ENCODE measurements at places on chromosomes 1 and 21.

- no peak for DNase-seq
Observed at GRCh38 chr1:110035236-110035752, 870 bp downstream of the STRIP1 start.

DNA sequence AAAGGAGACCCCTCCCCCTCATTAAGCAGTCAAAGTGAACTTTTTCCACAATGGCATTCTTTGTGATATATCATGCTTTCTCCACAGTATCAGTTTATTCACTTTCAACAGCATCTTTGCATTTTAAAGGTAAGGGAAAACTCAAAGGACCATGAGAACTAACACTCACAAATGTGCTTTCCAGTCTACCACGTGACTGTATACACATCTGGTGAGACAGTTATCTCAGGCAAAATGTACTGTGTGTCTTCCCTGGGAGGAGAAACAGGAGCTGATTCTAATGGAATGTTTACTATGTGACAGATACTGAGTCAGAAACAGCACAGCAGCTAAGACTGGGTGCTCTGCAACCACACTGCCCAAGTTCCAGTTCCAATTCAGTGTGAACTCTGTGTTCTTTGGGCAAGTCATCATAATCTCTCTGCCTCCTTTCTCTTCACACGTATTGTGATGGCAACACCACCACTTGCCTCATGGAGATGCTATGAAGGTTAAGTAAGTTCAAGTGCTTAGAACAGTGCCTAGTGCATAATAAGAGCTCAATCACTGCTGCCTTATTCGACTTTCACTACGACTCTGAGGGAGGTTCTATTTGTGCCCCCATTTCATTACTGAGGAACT, 79.0 kb downstream of the SLC45A1 start:
- DNase-seq: no peak

GRCh38 chr1:235708390-235708962, 58.9 kb upstream of the GNG4 start:
- DNase-seq: no peak

DNA sequence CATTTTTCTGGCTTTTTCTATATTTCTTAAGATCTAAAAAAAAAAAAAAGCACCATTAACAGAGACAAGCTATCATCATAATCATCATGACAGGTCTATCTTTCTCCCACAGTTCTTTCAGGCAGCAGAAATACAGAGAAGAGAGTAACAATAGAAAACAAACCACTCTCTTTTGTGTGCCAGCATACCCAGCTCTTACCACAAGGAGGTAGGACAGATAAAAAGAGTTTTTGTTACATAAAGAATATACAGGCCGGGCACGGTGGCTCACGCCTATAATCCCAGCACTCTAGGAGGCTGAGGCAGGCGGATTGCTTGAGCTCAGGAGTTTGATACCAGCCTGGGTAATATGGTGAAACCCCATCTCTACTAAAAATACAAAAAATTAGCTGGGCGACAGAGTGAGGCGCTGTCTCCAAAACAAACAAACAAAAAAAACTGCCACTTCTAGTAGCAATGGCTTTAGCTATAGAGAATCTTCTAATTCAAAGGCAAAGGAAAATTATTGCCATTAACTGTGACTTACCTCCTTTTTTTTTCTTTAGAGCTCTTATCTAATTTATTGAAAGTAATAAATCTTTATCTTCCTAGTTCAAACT, 39.7 kb downstream of the ANKRD13C start:
- DNase-seq: no peak

DNA sequence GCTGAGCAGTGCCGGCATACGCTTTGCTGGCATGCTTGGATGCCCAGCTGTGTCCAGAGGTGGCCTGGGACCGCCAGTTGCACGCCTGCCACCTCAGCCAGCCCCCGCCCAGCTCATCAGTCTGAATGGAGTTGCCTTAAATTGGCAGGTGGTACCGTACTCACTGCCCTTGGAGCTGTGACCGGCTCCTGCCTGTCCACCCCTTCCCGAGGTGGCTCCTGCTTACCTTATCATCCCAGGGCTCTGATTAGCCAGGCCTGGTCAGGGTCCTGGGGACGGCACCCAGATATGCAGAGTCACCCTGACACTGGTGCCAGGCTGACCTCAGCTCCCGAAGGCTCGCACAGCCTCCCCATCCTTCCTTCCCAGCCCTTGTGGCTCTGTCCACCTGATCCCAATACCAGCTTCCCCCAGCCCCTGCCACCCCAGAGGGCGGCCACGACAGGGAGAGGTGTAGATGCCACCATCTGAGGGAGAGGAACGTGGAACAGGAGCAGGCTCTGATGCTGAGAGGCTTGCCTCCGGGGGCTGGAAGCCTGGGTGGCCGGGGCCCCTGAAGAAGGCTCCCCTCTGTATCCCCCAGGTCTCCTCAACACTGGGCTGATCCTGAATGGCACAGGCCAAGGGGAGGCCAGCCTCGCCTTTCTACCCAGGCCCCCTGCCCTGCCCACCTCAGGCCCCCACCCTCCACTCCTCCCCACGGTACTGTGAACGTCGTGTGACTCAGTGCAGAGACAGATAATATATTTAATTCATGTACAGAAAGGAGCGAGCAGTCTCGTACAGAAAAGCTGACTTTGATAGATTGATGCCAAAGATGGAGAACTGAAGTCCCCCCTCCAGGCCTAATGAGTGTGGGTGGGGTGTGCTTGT, 27.8 kb downstream of the CDK18 start:
- no peak for DNase-seq

- no peak for DNase-seq
Observed at GRCh38 chr1:84247425-84248220, 53.9 kb upstream of the SAMD13 start.

GRCh38 chr1:227120826-227121225, 180.7 kb downstream of the COQ8A start:
- no peak for DNase-seq

- DNase-seq: no peak
Observed at GRCh38 chr1:35475856-35476674, 81.1 kb downstream of the KIAA0319L start.

- DNase-seq: no peak
Observed at GRCh38 chr1:205118752-205119151, 3.0 kb downstream of the RBBP5 start.

GRCh38 chr1:47703981-47704596, 266.2 kb downstream of the FOXD2 start:
- DNase-seq: no peak

- no peak for DNase-seq
Observed at GRCh38 chr1:10516925-10517676, 42.4 kb downstream of the PEX14 start.

DNA sequence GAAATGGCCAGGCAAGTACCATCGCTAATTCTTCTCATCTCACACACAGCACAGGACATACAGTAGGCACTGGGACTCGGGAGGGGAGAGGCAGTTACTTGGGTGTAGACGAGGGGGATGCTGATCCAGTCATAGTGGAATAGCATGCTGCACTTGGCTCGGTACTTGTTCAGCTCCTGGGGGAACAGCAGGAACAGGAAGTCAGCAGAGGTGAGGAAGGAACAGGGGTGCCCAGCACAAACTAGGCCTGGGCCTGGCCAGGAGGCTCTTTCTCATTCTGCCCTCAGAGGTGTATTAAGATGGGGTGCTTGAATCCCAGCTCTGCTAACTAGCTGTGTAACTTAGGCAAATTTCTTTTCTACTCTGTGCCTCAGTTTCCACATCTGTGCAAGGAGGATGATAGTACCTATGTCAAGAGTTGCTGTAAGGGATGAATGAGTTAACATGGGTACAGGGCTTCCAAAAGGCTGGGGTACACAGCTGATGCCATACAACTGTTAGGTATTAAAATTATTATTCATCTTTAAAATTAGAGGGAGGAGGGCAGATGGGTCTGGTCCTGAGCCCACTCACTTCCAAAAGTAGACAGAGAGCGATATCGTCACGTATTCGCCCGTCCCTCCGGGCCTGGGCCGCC, 2.4 kb downstream of the BEST4 start:
- no peak for DNase-seq

DNA sequence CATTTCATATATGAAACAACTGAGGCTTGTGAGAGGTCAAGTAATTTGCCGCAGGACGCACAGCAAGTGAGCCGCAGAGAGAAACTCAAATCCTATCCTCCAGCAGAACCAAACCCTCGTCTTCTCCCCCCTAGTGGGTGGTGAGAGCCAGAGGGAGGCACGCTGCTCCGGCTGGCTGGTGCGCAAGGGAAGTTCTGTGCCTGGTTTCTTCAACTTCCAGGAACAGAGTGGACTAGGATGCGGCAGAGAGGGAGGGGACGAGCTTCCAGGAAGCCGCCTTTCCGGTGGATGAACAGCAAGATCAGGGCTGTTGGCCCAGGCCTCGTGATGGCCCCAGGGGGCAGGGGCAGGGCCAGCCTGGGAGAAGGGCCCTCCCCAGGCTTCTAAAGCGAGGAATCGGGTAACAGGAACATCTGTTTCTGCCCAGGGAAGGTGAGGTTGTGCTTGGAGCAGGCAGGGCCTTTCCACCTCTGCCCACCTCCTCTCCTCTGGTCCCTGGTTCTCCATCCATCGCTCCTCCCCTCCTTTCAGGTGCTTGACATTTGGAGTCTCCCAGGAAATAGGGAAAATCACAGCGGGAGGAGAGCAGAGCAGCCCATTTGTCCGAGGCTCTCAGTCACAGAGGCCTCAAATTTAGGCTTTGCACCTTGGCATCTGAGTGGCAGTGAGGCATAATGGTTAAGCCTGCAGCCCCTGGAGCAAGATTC, 16.8 kb upstream of the PDIK1L start:
- no peak for DNase-seq

DNA sequence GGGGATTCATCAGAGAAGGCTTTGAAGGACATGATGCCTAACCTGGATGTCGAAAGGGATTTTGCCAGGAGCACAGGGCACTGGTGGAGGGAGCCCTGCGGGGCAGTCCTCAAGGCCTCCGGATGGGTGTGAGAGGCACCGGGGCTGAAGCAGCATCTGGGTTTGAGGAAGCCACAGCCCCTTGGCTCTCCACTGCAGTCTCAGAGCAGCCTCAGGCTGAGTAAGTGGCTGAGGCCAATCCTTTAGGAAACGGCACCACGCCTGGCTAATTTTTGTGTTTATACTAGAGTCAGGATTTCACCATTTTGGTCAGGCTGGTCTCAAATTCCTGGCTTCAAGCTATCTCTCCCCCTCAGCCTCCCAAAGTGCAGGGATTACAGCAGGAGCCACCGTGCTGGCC, 12.0 kb downstream of the ERVH48-1 start:
- no peak for DNase-seq

DNA sequence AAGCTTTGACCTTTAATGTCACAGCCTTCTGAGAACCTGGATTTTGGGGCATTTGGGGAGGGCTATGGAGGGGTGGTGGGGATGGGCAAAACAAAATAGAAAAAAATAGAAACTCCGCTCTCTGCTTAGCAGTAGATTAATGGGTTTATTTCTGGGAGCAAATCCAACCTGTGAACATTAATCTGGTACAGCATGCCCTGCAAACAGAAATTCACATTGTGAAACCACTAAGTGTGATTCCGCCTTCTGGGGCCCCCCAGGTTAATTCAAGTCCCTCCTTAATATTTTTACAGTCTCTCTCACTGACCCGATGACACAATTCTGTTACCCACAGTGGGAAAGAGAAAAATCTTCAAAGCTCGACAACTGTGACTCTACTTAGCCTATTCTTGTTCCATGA, 76.4 kb downstream of the TIAM1 start:
- DNase-seq: no peak

- peak; percentile 25 for DNase-seq
Observed at GRCh38 chr1:86429835-86430234, 5.9 kb downstream of the CLCA2 start.

DNA sequence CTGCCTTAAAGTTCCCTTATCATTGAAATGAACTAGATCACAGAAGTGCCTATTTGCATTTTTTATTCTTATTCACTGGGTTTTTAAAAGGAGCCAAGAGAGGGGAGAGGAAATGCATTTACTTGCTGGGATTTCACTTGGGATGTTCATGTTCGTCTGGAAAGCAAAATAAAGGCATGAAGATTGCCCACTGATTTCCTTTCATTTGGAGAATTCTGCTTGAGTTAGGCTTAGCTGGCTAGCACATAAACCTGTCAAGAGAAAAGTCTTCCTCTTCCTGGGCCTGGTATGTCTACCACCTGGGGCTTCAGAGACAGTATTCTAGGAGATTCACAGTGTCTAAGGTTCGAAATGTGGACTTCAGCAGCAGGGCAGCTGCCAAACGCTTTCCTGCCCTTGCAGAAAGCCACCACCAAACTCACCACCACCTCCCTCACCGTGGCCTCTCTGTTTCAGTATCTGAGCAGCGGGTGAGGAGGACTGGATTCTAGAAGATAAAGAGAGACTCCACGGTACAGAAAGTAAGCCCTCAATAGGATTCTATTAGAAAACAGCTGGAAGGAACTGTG, 44.5 kb downstream of the HIVEP3 start:
- no peak for DNase-seq

DNA sequence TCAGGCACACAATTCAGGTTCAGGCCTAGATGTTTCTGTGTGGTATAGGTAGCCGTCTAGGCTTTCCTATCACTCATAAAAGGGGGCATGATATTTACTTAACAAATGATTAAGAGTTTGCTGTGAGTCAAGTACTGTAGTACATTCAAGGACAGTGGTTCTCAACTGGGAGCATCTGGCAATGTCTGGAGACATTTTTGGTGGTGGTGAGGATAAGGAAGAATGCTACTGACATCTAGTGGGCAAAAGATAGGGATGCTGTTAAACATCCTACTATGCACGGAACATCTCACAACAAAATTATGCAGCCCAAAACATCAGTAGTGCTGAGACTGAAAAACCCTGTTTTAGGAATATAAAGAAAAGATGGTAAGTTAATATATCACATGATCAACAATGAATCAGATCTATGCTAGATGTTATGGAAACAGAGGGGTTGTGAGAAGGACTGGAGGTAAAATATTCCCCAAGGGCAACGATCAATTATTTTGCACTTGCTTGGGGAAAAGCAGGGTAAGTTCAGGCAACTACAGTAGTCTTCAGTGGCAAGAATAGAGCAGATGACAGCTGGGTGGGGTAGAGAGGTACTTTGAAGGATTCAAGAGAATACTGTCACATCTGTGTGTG, 4.9 kb downstream of the DNTTIP2 start:
- DNase-seq: no peak

- no peak for DNase-seq
Observed at GRCh38 chr21:19228226-19228625, 824.6 kb upstream of the TMPRSS15 start.

DNA sequence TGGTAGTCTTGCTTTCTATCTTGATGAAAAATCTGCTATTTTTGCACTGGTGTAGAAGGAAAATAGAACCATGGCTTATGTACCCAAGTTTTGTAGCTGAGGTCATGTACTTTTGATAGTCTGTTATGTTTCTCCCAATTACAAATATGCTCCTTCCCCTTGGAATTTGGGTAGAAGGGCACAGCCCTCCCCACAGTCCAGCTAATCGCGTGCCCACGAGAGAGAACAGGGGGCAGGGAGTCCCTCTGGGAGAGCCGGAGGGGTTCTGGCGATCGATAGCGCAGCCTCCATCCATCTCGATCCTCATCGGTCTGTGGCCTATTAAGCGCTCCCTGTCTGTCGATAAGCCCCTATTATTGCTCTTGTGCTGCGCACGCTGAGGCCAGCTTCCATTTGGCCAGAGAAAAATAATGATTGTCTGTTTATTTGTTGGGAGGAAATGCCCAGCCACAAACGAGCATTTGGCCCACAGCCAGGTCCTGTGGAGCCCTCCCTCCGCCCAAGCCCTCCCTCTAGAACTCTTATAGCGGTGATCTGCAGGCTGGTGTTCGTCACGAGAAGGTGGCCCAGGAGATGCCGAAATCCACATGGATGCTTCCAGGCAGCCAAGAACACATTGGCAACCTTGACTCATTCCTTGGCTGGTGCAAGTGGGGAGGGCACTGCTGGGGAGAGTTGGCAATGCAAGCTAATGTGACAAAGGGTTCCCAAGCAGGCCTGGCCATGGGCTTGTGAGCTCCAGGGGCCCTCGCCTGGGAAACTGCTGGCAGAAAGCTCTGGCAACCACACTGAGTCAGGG, 134.7 kb upstream of the TNR start:
- no peak for DNase-seq

Measured in NK-92 treated with Interleukin-12 subunit alpha and Interleukin-12 subunit beta, amount 100 ng/mL, for 24 hours (cell line).